ENCODE measurements at places on chromosomes 7 and 10. TPM values are rescaled to one million over a fixed set of nuclear protein-coding genes. Genes with fewer than 3 reads are reported as not detected.

DNA sequence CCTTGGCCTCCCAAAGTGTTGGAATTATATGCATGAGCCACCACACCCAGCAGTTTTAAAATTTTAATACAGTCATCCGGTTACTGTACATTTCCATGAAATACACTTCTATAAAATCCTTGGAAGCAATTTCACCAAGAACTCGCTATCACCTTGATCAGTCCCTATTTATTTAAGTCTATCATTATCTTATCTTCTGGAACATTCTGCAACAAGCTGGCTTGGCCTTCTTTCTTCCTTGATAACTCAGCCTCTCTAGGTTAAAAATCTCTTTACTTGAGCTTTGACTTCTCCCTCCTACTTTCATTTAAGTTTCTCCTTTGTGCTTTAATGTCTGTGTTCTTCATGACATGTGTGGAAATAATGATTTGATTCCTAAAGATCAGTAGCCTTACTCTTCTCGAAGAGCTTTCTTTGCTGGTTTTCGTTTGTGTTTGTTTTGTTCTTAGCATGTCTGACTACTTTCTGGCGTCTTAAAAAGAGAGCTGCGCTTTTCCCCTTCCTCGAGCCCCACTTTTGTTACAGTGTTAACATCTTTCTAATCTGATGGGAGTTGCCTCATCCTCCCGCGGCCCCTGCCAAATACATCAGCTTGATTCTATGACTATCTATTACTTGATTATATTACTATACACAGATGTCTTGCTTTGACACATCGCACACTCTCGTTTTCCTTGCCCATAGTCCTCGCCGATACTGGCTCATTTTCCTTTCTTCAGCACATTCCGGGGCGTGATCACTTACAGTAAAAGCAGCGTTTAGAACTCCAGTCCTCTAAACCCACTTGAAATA lies 11.1 kb upstream of the CALML5 start:
- DNase-seq: no peak
- H3K27ac ChIP-seq: no peak overlapping the region
- no peaks in the 10 kb centered on the region for H3K36me3 ChIP-seq
- no peak overlapping the region for H3K4me3 ChIP-seq

GRCh38 chr10:124562425-124563060 lies 100.9 kb downstream of the LHPP start:
- no peaks in the 10 kb centered on the region for H3K36me3 ChIP-seq
- H3K27ac ChIP-seq: no peak overlapping the region
- DNase-seq: no peak
- H3K4me1 ChIP-seq: no peaks in the 10 kb centered on the region
- no peak overlapping the region for H3K4me3 ChIP-seq

DNA sequence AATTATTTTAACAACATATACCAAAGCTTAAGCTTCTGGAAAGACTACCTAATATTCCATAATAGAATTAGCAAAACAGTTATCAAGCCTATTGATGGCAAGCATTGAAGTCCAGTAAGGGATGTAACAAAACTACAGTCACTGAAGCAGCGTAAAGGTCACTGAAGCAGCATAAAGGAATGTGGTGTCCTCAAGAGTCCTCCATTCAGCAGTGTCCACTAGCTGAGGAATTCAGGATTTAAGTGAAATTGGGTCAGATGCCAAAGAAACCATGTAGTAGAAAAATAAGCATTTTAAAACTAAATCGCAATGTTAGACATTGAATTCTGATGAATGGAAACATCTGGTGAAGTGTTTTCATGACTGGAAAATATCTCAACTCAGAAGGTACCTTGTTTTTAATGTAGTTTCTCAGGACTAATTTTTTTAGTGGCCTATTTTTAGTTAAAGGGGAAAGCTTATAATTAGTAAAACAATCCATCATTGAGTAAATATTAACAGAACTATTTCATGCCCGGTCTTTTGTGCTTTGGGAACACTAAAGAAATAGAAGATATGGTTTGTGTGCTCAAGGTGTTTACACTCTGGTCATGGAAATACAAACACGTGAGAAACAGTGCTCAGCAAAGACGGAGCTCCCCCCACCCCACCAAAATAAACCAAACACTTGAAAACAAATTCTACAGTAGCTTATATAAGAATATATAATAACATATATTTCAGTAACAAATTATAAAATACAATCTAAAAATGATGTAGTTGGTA lies 121.4 kb downstream of the CDK14 start:
- H3K4me3 ChIP-seq: no peak overlapping the region
- H3K27me3 ChIP-seq: no peaks in the 10 kb centered on the region
- no peaks in the 10 kb centered on the region for H3K4me1 ChIP-seq
- H3K27ac ChIP-seq: no peak overlapping the region

DNA sequence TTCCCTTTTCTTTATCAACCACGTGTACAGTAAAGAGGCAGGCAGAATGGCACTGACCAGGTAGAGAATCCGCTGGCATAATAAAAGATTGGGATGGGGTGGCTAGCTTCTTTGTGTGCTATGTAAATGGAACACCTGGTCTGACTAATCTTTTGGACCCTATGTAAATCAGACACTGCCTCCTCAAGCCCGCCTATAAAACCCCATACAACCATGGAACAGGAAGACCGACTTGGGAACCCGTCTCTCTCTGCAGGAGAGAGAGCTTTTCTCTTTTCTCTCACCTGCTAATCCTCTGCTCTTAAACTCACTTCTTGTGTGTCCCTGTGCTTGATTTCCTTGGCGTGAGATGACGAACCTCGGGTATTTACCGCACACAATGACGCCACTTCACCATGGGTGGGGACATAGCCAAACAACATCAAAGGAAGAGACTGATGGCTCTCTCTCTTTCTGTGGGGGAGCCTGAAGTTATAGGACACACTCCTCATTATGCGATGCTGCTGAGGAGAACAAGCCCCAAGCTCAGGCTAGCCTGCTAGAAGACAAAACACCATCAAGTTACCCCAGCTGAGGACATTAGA lies 94.2 kb downstream of the ARL5B start:
- no peak for DNase-seq
- no peak overlapping the region for H3K27ac ChIP-seq
- H3K4me3 ChIP-seq: no peak overlapping the region
- H3K36me3 ChIP-seq: no peaks in the 10 kb centered on the region
- no peaks in the 10 kb centered on the region for H3K4me1 ChIP-seq

GRCh38 chr10:72315611-72316385 lies 38.9 kb downstream of the DNAJB12 start:
- DNase-seq: no peak
- no peaks in the 10 kb centered on the region for H3K27me3 ChIP-seq

DNA sequence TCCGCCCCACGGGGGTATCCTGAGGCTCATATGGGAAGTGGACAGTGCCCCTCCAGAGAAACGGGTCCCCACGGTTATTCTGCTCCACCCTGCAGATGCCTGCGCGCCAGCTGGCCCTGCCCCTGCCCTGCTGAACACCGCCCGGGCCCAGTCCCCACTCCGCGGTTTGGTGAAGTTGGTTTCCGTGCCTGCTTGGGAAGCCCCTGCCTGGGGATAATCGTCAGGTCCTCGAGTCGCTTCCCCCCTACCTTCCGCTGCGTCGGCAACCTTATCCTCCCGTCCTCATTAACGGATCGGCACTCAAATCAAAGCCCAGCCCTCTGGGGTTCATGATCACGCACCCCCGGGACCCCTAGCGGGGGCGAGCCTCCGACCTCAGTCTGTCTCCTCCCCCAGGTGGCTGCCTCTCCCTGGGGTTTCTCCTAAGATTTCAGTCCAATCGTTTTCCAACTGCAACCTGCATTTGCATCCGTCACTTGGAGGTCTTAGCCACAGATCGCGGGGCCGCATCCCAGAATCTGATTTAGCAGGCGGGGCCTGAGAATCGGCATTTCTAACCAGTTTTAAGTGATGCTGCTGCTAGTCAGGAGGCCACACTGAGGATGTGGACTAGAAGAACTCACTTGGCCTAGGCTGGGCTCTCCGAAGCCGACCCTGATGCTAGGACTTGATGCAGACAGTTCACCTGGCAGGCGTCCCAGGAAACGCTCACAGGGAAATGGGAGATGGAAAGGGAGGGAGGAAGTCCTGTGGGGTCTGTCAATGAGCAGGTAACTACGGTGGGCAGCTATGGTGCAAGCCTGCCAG lies 27.6 kb downstream of the WDR86 start:
- no peak overlapping the region for H3K27ac ChIP-seq
- H3K4me1 ChIP-seq: peaks cover 7% of the 10 kb centered on the region
- H3K4me3 ChIP-seq: peak overlapping the region; percentile 45
- H3K36me3 ChIP-seq: peaks cover 2% of the 10 kb centered on the region

- H3K4me1 ChIP-seq: no peaks in the 10 kb centered on the region
- H3K4me3 ChIP-seq: no peak overlapping the region
- H3K27me3 ChIP-seq: no peaks in the 10 kb centered on the region
- no peak overlapping the region for H3K27ac ChIP-seq
- no peaks in the 10 kb centered on the region for H3K36me3 ChIP-seq
- DNase-seq: no peak
These were observed 159.4 kb downstream of the OAT start for GRCh38 chr10:124259139-124259825.

Gene IFIT1
- 18.8 TPM for total RNA-seq

Gene NOM1
- total RNA-seq: 18.3 TPM

DNA sequence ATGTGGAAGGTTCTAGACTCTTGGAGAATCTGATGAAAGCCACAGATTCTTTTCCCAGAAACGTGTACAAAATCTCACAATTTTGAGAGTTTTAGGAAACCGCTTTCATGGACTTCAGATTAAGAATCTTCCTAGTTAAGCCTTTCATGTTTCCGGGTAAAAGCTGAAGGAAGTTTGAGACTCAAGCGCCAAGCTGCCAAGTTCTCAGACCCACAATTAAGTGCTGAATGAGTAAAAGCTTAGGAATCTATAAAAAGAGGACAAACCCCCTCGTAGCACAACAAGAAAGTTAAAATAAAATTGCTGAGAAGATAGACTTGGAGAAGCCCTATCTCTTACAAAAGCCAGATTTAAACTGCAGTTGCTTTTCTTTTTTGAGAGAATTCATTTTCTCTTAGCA lies 99.6 kb downstream of the ST8SIA6 start:
- H3K4me1 ChIP-seq: no peaks in the 10 kb centered on the region
- H3K4me3 ChIP-seq: no peak overlapping the region
- H3K27ac ChIP-seq: no peak overlapping the region
- H3K36me3 ChIP-seq: no peaks in the 10 kb centered on the region
- H3K27me3 ChIP-seq: no peaks in the 10 kb centered on the region
- DNase-seq: no peak

GRCh38 chr7:65287023-65287422 lies 86.6 kb upstream of the ZNF92 start:
- H3K4me3 ChIP-seq: no peak overlapping the region
- H3K4me1 ChIP-seq: no peaks in the 10 kb centered on the region
- no peaks in the 10 kb centered on the region for H3K36me3 ChIP-seq
- no peak overlapping the region for H3K27ac ChIP-seq
- no peak for DNase-seq

- H3K4me1 ChIP-seq: no peaks in the 10 kb centered on the region
- no peak overlapping the region for H3K4me3 ChIP-seq
These were observed 665.9 kb downstream of the KCNMA1 start for GRCh38 chr10:76971547-76972170.

- no peak overlapping the region for H3K27ac ChIP-seq
- no peak for DNase-seq
These were observed 8.6 kb downstream of the ZSCAN25 start for GRCh38 chr7:99625321-99625720.

DNA sequence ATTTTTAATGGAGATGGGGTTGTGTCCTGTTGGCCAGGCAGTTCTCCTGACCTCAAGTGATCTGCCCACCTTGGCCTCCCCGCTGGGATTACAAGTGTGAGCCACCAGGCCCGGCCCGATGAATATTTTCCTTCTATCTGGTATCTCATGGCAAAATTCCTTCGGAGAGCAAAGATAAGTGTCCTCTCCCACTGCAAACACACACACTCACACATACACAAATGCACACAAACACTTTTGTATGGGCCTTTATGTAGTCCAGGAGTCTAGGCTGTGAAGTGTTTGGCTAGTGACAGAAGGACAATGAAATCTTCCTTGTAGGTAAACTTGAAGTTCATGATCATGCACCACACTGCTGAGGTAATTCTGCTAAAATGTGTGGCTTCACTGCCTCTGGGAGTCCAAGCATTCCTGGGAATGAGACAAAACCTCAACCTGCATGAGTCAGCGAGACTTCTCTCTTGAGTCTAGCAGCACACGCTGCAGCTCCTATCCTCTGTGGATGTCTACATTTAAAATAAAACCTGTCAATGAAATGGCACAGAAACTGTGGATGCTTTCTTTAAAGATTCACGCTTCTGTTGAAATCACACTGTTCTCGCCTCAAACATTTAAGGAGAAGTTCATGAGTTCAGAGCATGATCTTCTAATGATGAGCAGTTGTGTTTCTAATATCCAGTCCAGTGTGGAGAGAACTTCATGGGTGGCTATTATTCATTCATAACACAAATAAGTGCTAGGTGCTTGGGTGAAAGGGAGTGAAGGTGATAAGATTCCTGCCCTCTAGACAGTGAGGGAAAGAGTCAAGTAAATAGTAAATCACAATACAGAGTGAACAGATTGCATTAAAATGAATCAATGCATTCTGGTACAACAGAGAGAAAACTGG lies 96.5 kb downstream of the NRP1 start:
- no peak overlapping the region for H3K4me3 ChIP-seq
- no peak overlapping the region for H3K27ac ChIP-seq
- no peaks in the 10 kb centered on the region for H3K36me3 ChIP-seq
- no peaks in the 10 kb centered on the region for H3K4me1 ChIP-seq
- no peak for DNase-seq

DNA sequence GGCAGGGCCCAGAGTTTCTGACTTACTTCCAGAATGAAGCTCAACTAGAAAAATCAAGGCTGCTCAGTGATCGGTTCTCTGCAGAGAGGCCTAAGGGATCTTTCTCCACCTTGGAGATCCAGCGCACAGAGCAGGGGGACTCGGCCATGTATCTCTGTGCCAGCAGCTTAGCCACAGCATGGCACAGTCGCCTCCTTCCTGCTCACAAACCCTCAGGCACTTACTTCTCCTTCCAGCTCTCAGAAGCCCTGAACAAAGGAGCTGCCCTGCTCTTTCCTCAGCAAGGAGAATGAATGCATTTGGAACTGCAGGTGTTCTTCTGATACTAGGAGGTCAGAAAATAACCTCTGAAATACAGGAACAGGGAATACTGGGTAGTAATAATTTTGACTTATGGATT lies 219.7 kb upstream of the PRSS1 start:
- no peaks in the 10 kb centered on the region for H3K27me3 ChIP-seq
- no peaks in the 10 kb centered on the region for H3K36me3 ChIP-seq
- H3K27ac ChIP-seq: no peak overlapping the region
- no peak for DNase-seq
- H3K4me3 ChIP-seq: no peak overlapping the region
- H3K4me1 ChIP-seq: no peaks in the 10 kb centered on the region

DNA sequence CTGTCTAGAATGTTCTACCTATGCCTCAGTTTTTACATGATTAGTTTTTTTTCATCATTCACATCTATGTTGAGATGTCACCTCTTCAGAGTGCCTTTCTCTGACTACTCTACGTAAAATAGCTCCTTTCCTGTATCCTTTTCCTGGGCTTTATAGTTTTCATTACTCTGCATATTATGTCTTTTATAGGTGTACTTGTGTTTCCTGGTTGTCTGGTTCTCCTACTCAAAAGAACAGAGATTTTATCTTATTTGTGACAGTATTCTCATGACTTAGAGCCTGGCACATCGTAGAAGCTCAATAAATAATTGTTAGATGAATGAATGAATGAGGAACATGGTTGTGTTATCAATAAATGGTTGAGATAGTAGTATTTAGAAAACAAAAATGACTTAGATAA lies 17.9 kb downstream of the STEAP1 start:
- H3K36me3 ChIP-seq: no peaks in the 10 kb centered on the region
- no peak for DNase-seq
- no peaks in the 10 kb centered on the region for H3K27me3 ChIP-seq

Gene VWDE
- 0.74 TPM for total RNA-seq

- no peak overlapping the region for H3K27ac ChIP-seq
- DNase-seq: no peak
- H3K36me3 ChIP-seq: no peaks in the 10 kb centered on the region
- H3K4me3 ChIP-seq: no peak overlapping the region
- no peaks in the 10 kb centered on the region for H3K27me3 ChIP-seq
These were observed 333.5 kb upstream of the NRG3 start for GRCh38 chr10:81541517-81541916.
